ENCODE measurements at places on chromosomes 7 and 10.
A peak's percentile ranks its signal among the peaks of the same experiment; 100 is the strongest.

- H3K4me3 ChIP-seq = no peak overlapping the region
- no peak for DNase-seq
- no peaks in the 10 kb centered on the region for H3K27me3 ChIP-seq
Observed at GRCh38 chr10:133474665-133475424, 21.1 kb downstream of the SCART1 start.

- no peak for DNase-seq
- no peaks in the 10 kb centered on the region for H3K36me3 ChIP-seq
- H3K27ac ChIP-seq = no peak overlapping the region
- peak overlapping the region; percentile 74 for H3K4me3 ChIP-seq
Observed at GRCh38 chr10:110498087-110498981, 627 bp downstream of the DUSP5 start.

- peaks cover 11% of the 10 kb centered on the region for H3K27me3 ChIP-seq
- no peak overlapping the region for H3K4me3 ChIP-seq
- no peak overlapping the region for H3K27ac ChIP-seq
- DNase-seq = no peak
- H3K4me1 ChIP-seq = peaks cover 3% of the 10 kb centered on the region
Observed at GRCh38 chr7:1274876-1275375, 42.3 kb downstream of the UNCX start.

DNA sequence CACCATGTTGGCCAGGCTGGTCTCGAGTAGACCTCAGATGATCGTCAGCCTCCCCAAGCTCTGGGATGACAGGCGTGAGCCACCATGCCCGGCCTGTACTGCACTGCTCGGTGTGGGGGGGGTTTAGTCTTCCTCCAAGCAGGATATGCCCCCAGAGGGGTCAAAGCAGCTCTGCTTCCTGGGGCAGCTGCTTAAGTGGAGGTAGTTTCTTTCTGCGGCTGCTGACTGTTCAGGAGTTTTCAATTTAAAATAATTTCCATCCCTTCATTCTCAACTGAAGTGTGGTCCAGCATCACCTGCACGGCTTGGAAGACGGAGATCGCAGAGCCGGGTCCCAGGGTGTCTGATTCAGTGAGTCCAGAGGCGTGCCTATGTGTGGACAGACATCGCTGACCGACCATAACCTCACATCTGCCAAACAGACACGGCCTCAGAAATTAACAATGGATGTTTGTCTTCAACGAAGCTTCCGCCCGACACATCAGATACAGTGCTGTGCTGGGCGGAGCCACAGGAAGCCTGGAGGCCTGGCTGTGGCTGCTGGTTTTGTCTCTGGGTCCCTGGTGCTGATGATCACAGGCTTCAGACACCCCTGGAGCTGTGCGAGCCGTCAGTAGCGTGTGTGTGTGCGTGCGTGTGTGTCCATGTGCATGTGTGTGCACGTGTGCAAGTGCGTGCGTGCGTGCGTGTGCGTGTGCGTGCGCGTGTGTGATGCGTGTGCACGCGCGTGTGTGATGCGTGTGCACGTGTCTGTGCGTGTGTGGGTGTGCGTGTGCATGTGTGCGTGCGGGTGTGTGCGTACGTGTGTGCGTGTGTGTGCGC lies 226.5 kb upstream of the PITRM1 start:
- no peak overlapping the region for H3K27ac ChIP-seq
- H3K4me1 ChIP-seq = peaks cover 11% of the 10 kb centered on the region
- H3K36me3 ChIP-seq = no peaks in the 10 kb centered on the region
- H3K27me3 ChIP-seq = no peaks in the 10 kb centered on the region
- DNase-seq = no peak
- H3K4me3 ChIP-seq = no peak overlapping the region

DNA sequence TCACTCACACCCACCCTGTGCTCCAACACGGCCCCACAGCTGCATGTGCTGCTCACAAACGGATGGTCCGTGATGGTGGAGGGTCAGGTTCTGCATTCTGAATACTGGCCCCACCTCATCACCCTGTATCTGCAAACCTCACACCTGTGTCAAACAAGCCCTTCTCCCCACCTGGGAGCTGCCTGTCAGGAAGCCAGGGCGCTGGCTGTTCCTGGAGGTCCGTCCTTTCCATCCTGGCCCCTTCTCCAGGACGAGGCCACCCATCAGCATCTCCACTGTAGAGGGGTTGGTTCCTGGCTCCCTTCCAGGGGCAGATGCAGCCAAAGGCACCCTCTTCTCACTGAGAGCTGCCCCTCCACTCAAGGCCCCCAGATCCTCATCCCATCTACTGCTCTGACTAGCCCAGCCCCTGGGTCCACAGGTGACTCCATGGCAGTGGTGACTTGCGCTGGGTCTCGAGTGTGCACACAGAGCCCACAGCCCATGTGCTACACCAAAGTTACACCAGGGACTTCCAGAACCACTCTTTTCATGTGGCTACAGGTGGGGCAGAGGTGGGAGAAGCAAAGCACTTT lies 229.4 kb downstream of the TNS3 start:
- H3K27ac ChIP-seq = no peak overlapping the region
- H3K27me3 ChIP-seq = no peaks in the 10 kb centered on the region
- H3K4me3 ChIP-seq = no peak overlapping the region
- no peaks in the 10 kb centered on the region for H3K36me3 ChIP-seq

DNA sequence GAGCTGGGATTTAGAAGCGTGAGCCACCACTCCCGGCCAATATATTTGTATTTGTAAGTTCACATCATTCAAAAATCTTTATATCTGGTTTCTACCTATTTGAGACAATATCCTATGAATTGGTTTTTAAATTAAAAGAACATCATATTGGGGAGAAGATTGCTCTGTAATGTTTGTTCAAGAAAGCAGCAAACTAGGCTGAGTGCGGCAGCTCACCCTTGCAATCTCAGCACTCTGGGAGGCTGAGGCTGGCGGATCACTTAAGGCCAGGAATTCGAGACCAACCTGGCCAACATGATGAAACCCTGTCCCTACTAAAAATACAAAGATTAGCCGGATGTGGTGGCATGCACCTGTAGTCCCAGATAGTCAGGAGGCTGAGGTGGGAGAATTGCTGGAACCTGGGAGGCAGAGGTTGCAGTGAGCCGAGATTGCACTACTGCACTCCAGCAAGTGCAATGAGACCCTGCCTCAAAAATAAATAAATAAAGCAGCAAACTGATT lies 9.4 kb downstream of the NIPSNAP2 start:
- no peak for DNase-seq
- no peaks in the 10 kb centered on the region for H3K27me3 ChIP-seq
- no peak overlapping the region for H3K4me3 ChIP-seq

GRCh38 chr10:44477046-44477425 lies 92.1 kb upstream of the CXCL12 start:
- H3K27ac ChIP-seq = no peak overlapping the region
- DNase-seq = no peak
- no peaks in the 10 kb centered on the region for H3K27me3 ChIP-seq
- no peaks in the 10 kb centered on the region for H3K36me3 ChIP-seq
- no peaks in the 10 kb centered on the region for H3K4me1 ChIP-seq
- H3K4me3 ChIP-seq = no peak overlapping the region

Data from neuronal stem cell (in vitro differentiated cells).